ENCODE measurements at places on chromosomes 1 and 21.
A peak's percentile ranks its signal among the peaks of the same experiment; 100 is the strongest.

- no peak for DNase-seq
Measured at GRCh38 chr1:177864538-177865305, 105.1 kb downstream of the SEC16B start.

DNA sequence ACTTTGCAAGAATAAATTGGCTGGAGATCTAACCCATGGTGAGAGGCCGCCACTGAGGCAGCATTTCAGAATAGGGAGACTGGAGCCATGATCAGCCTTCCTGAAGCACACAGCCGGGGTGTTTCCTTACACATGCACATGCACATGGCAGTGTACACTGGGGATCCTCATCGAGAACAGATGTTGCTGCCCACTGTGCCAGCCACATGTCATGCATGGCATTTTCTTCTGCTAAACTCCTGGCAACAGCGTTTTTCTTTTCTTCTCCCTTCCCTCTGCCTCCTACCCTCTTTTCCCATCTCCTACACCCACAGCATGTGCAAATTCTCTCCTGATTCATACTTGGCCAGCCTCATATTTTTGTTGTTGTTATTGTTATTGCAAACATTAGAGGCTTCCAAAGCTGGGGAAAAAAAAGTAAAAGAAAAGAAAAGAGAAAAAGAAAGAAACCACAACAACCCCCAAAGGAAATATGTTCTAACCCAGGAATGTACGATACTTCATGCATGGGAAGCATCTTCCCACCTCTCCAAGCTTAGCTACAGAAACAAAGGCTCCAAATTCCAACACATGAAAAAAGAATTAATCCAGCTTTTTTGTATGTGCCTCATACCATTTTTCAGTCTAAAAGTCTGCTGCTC, 344.0 kb downstream of the ASTN1 start:
- no peak for DNase-seq

GRCh38 chr1:57109883-57110282, 144.1 kb upstream of the C8B start:
- no peak for DNase-seq

- no peak for DNase-seq
Measured at GRCh38 chr1:150762552-150762951, 3.0 kb downstream of the CTSS start.

DNA sequence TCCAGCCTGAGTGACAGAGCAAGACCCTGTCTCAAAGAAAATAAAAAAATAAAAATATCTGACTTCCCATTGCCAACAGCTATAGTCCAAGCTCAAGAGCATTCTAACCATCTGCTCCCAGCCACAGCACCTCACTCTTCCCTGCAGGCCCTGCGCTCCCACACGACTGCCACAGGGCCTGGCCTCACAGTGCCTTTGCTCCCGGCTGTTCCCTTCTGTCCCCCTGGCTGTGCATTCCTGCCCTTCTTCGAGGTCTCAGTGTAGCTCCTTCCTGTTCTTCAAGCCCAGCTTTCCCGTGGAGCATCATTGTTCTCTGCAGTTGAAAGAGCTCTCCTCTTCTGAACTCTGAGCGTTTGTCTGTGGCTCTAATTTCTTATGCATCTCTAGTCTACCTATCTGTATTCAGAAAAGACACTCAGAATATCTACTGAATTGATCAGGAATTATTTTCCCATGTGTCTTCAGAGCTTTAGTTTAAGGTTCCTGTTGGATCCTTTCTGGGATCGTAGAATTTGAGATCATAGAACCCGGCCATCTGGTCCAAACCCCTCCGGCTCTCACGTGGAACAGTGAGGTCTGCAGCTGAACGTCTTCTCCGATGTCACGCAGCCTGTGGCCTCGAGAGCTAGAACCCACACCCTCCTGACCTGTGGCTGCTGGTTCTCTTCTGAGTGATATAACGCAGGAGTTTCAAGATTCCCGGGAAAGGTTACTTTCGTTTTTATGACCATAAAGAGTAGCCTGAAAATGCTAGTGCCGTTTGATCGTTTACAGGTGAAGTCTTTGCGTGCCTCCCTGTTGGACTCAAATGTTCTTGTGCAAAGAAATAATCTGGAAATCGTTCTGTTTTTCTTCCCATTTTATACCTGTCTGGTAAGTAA, 54.4 kb downstream of the DOP1B start:
- no peak for DNase-seq

DNA sequence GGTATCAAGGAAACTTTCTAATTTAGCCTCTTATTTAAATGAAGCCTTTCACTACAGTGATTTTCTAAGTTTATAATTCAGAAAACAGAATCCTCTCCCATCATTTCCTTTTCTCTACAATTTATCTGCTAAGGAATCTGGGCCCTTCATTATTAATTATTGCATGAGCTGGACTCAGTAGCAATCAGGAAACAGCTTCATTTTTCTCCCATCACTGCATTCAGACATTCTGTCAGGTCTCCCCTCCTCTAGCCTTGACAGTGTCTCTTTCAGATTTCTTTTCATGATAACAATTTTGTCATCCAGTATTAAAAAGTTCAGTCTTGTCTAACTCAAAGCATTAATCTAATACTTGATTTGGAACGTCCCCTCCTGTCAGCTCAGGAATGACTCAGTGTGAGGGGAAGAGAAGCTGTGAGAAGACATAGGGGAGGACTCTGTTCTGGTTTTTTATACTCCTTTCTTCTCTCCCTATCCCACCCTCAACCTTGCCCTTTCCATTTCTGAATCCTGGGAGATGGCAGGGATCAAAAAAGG, 28.1 kb downstream of the SLC44A5 start:
- DNase-seq: no peak

DNA sequence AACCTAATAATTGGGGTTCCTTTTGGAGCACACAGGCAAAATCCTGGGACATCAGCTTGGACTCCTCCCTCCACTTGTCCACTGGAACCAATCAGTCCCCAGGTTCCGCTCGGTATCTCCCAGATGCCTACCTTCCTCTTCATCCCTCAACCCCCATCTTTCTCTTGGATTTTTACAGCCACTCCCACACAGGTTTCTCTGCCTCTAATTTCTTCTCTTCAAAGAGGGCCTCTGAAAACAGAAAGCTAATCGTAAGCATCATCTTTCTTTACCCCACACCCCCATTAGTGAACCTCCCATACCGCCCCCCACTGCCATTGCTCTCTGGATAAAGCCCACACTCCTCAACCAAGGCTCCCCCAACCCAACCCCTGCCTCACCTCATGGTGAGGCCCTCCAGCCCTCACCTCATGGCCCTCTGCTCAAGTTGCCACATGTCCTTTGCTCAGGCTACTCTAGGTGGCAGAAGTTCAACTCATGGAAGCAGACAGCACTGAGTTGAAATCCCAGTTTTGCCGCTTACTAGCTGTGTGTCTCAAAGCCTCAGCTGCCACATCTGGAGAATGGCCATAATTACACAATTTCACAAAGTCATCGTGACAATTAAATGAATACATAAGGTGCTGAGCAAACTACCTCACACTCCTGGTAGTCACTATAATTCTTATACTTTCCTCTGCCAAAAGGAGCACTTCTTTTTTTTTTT, 18.1 kb upstream of the WASF2 start:
- DNase-seq: no peak

- DNase-seq: no peak
Measured at GRCh38 chr1:52567943-52568342, 15.1 kb upstream of the TUT4 start.

- no peak for DNase-seq
Measured at GRCh38 chr1:41427122-41427913, 57.2 kb downstream of the EDN2 start.

DNA sequence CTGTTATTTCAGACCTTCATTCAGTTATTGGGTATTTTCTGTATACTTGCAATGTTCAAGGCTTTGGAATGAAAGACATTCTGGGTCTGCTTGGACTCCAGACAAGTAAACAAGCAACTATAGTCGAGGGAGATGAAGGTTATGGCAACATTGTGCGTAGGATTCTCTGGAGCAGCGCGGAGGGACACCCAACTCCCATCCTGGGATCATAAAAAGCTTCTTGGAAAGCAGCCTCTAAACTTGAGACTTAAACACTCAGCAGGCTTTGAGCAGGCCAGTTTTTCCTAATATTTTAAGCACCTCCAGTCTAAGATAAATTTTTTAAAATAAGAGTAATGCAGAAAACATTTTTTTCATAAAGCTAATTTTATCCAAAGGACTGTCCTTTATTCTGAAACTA, 7.6 kb upstream of the LYST start:
- no peak for DNase-seq

- no peak for DNase-seq
Measured at GRCh38 chr1:174809755-174810280, 189.9 kb upstream of the CACYBP start.

- no peak for DNase-seq
Measured at GRCh38 chr1:223479261-223479660, 86.0 kb downstream of the CCDC185 start.

DNA sequence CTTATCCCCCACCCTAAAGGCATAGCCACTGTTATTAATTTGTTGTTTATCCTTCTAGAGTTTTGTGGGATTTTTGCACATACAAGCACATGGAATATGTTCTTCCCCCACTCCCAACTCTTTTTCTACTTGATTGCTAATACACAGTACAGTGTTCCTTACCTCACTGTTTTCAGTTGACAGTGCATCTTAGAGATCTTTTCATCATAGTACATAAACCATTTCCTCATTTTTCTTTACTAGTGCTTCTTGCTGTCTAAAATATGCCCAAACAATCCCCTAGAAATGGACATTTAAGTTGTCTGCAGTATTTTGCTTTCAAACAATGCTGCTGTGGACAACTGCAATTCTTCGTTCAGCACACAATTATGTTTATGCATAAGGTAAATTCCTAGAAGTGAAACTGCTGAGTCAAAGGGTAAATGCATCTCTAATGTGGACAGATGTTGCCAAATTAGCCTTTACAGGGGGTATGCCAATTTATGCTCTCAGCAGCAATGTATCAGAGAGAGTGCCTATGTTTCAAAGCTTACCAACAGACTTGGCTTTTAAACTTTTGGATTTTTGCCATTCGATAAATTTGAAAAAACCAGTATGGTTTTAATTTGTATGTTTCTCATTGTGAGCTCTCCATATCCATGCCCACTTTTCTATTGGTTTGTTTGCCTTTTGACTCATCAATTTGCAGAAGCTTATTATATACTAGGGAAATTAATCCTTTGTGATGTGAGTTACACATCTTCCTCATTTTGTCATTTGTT, 132.6 kb downstream of the MRPS6 start:
- DNase-seq: no peak

DNA sequence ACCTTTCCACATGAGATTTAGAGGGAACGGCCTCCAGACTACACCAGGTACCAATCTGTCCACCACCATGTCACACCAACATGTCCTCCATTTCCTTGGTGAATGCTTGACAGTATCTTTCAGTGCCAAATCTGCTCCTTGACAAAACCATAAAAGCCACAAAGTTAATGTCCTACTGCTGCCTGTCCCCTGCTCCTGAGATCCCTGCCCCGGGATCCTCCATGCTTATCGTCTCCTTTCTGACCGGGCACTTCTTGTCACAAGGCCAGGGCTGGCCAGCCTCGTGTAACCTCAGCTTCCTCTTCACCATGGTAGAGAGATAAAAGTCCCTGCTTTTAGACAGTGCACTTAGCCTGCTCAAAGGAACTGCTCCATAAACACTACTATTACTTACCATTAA, 136.2 kb downstream of the NAV1 start:
- no peak for DNase-seq

GRCh38 chr21:46095083-46095719, 2.7 kb upstream of the COL6A2 start:
- no peak for DNase-seq

- DNase-seq: peak; percentile 36
Measured at GRCh38 chr1:20322825-20323612, 32.3 kb downstream of the VWA5B1 start.

DNA sequence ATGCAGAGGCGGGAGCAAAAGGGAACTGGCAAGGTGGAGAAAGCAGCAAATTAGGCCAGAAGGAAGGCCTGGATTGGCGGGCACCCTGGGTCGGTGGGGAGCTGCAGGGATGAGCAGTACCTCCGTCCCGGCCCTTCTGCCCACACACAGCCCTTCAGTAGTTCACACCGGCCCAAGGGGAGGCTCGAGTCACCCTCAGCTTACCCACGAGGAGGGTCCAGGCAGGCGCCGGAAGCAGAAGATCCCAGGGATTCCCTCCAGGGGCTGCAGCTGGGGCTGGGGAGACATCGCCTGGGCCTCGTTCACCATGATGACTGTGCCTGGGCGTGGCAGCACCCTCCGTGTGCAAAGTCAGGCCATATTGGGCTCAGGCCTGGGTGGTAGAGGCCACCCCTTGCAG, 190.0 kb downstream of the PRDM16 start:
- DNase-seq: no peak
